ENCODE measurements at places on chromosomes 7 and 10.

DNA sequence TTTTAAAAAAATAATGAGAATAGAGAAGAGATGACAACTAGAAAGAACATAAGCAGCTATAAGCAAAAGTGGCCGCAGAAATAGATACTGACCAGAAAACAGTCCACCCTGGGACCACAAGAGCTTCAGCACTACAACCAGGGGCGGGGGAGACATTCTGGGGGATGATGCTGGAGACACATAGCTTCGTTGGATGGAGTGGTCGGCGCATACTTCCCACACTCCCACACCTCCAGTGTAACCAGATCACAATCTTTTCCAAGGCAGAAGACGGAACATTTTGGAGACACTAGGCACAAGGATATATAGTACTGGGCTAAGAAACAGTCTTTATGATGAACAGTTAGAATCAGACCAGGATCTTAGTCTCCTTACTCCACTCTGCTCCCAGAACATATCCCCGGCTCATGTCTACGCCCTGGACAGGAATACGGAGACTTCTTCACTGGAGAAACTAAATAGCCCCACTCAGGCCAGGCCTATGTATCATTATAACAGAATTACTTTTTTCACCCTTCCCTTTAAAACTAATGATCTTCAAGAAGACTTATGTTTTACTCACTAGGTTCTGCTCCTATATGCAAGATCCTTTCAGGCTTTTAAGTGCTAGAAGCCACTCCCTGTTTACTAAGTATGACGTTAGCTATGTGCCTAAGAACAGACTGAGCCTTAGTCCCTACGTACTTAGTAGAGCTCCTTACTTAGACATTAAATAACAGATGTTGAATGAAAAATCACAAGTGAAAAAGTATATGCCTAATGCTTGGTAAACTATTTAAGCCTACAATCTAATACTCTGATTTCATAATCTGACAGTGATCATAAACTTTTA lies 169.6 kb downstream of the SRPK2 start:
- no peak for DNase-seq

DNA sequence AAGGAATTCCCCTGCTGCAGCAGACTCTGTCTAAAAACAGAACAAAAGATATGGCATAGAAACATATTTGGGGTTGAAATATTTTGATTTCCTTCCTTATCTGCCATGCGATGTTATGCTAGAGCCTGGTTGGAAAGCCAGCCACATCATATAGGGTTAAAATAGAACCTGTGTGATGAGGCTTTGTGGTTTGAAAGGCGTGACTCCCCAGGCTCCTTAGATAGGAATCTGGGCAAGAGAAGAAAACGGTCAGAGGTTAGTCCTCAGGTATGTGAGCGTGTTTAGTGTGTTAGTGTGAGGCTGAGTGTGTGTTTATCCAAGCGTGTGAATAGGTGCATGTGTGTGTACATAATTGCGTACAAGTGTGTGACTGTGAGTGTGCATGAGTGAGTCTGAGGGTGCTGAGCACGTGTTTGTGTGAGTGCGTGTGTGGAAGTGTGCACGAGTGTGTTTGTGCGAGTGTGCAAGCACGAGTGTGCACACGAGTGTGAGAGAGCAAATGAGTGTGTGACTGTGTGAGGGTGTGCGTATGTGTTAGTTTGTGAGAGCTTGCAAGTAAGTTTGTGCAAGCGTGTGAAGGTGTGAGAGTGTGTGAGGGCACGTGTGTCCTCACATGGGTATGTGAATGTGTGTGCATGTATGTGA lies 79.9 kb downstream of the COL26A1 start:
- no peak for DNase-seq

DNA sequence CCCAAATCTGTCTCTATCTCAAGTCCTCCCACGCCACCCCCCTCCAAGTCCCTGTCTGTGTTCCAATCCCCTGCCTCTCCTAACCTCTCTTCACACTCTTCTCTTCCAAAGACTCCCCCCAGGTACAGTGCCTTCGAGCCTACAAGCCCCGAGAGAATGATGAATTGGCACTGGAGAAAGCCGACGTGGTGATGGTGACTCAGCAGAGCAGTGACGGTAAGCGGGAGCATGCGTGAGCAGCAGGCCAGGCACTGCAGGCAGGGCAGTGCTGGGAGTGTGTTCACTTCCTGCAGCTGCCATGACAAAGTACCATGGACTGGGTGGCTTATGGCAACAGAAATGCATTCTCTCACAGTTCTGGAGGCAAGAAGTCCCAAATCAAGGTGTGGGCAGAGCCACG lies 23.4 kb downstream of the ARHGEF5 start:
- DNase-seq, result no peak

- DNase-seq, result no peak
These were observed 65.7 kb downstream of the AP3M1 start for GRCh38 chr10:74084955-74085354.

- no peak for DNase-seq
These were observed 7.1 kb downstream of the MRC1 start for GRCh38 chr10:17816199-17816598.

GRCh38 chr10:91424016-91424415 lies 13.9 kb downstream of the HECTD2 start:
- DNase-seq, result peak; percentile 7

DNA sequence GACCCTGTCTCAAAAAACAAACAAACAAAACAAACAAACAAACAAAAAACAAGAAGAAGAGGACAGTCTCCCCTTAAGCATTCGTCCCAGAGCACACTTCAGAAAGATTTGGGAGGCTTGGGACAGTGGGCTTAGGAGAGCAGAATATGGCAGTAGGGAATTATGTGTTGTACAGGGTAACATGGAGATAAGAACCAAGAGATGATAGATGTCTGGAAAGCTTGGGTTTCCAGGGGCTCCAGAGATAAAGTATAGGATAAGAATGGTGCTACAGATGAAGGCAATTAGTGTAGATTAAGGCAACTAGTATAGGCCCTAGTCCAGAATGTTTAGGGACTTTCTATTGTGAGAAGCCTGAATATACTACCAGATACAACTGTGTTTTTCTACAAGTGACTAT lies 934.9 kb upstream of the AUTS2 start:
- DNase-seq, result no peak

DNA sequence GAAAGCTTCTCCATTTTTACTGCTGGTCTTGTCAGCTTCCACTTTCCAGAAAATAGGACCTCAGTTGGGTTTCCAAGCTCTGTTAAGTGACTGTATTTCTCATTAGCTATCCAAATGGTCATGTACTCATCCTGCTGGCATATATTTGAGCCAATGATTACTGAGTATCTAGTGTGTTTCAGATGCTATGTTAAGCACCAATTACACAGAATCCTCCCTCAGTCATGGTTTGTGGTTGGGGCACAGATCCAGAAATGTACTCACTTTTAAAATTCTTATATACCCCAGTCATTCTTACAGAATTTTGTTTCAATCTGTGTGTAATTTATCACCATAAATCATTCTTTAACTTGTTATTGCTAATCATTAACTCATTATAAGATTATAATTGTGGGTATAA lies 362.3 kb upstream of the MTPN start:
- no peak for DNase-seq

- no peak for DNase-seq
These were observed 151.0 kb upstream of the PRSS1 start for GRCh38 chr7:142598297-142598696.

DNA sequence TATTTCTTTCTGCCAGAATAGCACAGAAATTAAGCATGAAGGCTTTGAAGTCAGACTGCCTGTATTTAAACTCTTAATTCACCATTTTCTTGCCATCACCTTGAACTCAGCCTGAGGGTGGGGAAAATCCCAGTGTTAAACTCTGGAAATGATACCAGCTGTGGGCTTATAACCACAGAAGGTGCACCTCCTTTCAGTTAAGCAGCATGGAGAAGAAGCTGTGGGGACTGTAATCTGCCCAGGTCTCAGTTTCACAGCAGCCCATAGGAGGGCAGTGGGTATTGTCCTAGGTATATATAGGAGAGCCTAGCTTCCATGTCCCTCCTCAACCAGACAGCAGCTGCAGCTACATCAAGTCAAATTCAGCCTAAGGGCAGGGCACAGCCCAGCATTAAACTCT lies 241.6 kb downstream of the HPSE2 start:
- DNase-seq, result no peak

GRCh38 chr7:107989618-107990373 lies 13.2 kb downstream of the LAMB1 start:
- DNase-seq, result no peak

GRCh38 chr7:142428094-142428493 lies 170.2 kb upstream of the PRSS58 start:
- no peak for DNase-seq

- no peak for DNase-seq
These were observed 28.5 kb downstream of the CUX1 start for GRCh38 chr7:101845974-101846373.

DNA sequence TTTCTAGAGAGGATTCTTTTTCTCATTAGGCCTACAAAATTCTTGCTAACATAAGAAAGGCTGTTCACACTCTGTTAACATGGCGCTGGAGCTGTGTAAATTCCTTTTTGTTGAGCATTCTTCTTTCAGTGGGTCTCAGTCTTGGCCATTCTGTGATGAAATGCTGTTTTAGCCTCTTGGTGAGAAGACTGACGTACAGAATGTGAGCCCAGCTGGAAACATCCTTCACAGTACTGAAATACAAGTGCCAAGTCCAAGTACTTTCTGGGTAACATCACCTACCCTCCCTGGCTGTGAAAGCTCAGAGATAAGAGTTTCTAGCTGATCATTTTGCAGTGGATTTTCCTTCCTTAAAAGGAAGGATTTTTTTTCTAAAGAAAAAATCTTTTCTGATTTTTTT lies 231.8 kb downstream of the AHR start:
- no peak for DNase-seq

DNA sequence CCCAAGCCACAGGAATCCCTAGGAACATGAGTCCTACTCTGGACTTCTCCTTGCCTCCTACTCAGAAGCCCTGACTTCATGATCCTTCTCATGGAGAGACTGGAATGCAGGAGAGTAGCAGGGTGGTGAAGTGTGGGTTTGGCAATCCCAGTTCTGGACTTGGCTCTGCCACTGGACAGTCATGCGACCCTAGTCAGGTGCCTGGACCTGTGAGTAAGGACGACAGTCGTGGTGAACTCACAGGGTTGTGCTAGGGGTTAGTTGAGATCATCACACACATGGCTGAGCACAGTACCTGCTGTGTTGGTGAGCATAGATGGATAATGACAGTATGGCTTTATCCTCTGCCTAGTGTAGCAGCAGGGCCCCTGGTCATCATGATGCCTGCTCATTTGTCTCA lies 117.9 kb downstream of the LRRC18 start:
- DNase-seq, result no peak

DNA sequence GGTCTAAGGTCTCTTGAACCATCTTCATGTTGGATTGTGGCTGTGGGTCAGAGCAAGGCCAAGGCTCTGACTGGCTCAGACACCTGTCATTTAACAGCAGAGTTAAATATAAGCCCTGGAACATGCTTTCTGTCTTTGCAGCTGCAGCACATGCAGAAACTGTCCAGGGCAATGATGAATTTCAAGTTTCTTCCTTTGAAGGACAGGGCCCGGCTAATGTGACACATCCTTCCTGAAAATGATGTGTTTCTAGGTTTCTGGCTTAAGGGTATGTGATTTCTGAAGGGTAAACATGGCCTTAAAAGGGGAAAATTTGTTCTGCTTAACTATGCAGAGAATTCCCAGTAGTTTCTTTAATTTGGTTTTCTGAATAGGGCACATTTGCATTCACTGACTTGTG lies 34.0 kb upstream of the SLC35B4 start:
- no peak for DNase-seq

GRCh38 chr7:96738705-96739104 lies 29.1 kb upstream of the SEM1 start:
- no peak for DNase-seq

DNA sequence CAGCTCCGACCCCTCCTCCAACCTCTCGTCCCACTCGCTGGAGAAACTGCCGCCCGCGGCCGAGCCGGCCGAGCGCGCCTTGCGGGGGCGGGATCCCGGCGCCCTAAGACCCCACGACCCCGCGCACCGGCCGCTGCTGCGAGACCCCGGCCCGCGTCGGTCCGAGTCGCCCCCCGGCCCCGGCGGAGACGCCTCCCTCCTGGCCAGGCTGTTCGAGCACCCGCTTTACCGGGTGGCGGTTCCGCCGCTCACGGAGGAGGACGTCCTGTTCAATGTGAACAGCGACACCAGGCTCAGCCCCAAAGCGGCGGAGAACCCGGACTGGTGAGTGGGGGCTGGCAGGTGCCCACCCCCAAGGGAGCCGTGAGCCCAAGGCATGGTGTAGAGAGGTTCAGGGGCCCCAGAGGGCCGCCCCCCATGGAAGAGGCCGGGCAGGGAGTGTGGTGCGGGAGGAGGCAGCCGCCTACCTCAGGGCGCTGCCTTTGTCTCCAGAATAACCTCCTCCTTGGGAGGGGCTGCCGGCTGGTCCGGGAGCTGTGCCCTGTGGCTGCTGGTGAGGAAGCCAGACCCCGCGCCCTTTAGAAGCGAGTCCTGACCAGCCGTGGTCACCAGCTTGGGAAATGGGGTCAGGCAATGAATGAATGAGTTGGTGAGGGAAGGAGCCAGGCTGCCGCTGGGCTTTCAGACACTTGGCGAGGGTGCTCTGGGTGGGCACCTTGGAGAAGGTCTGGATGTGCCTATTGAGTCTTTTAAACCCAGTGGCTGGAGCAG lies 1.3 kb downstream of the FAM20C start:
- no peak for DNase-seq

GRCh38 chr7:44064791-44065430 lies 456 bp downstream of the PGAM2 start:
- DNase-seq, result no peak

DNA sequence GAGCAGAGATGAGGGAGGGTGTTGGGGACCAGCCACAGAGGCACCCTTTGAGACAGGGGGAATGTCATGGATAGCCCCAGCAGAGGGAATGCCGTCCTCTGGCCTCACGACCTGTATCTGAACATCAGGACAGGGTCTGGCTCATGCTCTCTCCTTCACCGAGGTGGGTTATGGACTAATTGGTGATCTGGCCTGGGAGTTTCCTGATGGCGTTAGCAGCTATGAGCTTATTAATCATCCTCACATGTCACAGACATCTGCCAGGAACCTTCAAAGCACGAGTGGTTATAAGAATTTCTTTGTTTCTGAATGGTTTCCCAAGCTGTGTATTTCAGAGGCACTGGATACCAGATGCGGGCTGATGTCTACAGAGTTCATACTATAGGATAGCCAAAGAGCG lies 6.9 kb downstream of the CPA4 start:
- no peak for DNase-seq

DNA sequence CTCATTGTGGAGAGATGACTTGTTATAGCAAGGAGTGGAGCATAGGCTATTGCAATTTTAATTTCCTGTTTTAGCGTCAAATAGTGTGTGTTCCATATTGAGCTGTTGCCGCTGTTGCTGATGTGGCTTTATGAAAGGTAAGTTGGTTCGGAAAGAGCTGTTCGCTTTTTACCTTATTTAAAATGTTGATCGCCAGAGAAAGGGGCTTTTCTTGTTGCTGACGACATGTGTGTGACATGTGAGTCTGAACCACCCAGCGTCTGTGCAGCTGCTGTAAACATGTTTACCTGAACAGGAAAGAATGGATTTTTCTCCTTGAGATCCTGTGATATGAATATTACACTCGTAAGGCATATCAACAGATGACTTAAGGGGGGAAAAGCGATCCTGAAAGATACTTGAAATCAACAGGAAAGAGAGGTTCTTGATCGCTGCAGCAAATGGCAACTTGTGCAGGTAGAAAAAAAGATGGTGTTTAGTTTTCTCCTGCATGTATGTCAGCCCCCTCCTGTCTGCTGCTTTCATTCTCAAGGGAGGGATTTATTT lies 2.5 kb downstream of the ZEB1 start:
- DNase-seq, result no peak

GRCh38 chr7:6294839-6295238 lies 22.4 kb upstream of the CYTH3 start:
- DNase-seq, result no peak

All from stimulated activated CD4-positive, alpha-beta T cell treated with anti-CD3 and anti-CD28 coated beads, Interleukin-1b, Interleukin-23, amount 100 ng/mL, for 48 hours (primary cell).